ENCODE measurements at places on chromosomes 2 and 18.

- DNase-seq, result no peak
Observed at GRCh38 chr18:66916834-66917233, 312.9 kb upstream of the CDH19 start.

DNA sequence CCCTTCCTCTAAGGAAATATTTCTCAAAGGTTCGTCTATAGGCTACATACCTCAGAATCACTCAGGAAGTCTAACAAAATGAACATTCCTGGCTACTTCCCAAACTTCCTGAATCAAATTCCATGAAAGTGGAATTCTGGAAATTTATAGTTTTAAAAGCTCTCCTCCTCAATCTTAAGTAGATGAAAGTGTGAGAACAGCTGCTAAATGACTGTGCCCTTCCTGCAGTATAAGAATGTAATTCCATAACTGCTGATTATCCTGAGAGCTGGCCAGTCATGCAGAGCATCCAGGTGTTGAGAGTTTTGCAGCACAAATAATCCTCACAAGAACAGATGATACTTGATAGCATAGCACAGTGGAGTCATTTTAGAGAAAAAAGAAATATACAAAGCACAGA lies 265.0 kb downstream of the KCNJ3 start:
- DNase-seq, result no peak

- no peak for DNase-seq
Observed at GRCh38 chr18:62763101-62763521, 47.8 kb downstream of the PHLPP1 start.

- DNase-seq, result no peak
Observed at GRCh38 chr2:127649100-127649611, 3.2 kb downstream of the GPR17 start.

DNA sequence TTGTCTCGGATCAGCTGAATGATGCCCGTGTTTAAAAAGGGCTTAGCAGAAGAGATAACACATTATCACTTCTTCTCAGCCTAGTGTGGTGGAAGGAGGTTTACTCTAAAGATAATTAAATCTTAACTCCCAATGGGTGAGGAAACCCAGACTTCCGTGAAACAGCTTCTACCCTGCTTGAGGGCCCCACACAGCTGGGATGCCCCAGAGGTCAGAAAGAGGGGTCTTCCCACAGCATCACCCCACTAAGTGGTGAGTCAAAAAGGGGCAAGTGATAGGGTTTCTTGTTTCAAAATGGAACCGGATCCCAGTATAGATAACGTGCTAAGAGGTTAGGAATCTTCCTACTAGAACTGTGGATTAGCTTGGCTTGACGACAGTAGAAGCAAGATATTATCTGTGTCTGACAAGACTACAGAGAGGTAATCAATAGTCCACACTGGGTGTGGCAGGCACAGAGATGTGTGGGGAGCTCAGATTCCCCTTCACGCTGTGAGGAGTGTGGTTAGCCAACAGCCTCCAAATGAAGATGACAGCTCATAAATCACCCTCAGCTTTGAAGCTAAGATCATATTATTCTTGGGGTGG lies 129.6 kb upstream of the COPS8 start:
- no peak for DNase-seq

- DNase-seq, result no peak
Observed at GRCh38 chr18:420661-421246, 79.7 kb downstream of the COLEC12 start.

- no peak for DNase-seq
Observed at GRCh38 chr18:12777500-12777944, 74.7 kb downstream of the PSMG2 start.

DNA sequence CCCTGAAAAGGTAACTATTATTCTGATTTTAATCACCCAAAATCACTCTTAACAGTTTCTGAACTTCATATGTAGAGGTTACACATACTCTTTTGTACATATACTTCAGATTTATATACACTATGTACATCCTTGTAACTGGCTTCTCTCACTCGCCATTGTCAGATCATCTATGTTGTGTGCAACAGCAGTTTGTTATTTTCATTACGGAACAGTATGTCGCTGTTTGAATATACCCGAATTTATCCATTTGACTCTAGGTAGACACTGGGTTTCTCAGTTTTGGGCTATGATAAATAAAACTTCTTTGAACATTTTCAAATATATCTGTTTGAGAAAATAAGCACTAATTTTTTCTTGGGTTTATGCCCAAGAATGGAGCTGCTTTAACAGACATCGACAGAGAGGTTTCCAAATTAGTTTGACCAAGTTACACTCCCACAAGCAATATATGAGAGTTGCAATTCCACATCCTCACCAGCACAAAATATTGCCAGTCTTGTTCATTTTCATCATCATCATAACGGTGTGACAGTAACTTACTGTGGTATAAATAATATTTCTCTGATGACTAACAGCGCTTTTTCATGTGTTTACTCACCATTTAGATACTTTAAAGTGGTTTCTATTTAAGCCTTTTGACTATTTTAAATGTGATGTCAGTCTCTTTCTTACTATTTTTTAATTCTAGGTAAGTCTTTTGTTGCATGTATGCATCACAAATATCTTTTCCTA lies 80.9 kb downstream of the SMC6 start:
- DNase-seq, result no peak

DNA sequence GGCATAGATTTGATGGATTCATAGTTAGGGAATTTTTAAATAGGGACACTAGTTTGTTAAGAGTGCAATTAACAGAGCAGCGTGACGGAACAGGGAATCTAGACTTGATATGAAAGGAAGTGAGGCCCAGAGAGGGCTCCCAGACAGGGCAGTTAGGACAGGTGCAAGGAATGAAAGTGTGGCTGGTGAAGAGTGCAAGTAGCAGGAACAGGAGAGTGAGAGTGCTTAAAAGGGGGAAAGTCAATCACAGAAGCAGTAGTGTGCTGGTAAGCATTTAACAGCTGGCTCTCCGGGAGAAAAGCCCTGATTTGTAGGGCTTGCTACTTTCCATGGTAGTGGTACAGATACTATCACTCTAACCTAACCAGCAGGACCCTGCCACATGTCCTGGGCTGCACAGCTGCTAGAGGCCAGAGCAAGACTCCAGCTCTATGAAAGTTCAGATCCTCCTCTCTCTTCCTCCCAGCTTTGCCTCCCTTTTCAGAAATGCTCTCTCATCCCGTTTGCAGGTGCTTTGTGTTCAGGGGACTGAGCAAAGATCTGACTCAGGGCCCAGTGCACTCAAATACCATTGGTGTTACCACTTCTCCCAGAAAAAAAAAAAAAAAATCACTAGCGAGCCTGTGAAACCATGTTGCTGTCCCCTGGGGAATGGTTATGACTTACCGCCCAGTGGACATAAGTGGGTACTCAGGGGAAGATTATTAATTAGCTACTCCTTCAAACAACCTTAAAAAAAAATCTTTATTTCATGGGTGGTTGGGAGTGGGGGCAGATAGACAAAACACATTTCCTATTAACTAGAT lies 18.1 kb upstream of the GCFC2 start:
- no peak for DNase-seq

DNA sequence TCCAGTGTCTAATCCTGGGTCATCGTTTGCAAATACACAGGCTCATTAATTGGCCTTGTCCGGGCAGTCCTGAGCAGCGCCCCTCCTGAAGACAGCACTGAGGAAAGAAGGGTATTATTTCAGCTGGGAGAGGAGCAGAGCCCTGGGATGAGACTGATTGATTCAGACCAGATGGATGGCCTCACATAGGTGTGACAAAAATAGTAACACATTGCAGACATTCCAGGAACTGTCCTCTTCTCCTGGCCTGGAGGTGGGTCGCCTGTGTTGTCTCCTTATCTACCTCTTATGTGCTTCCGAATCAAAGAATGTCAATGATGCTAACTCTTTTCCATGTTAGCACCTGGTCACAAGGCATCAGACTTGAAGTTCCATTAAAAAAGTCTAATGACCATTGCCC lies 45.9 kb downstream of the ZEB2 start:
- no peak for DNase-seq

- no peak for DNase-seq
Observed at GRCh38 chr2:228630786-228631185, 449.3 kb upstream of the SPHKAP start.
